ENCODE measurements at places on chromosomes 1 and 21.

GRCh38 chr1:159880430-159880829 is 18.0 kb upstream of the VSIG8 start:
- no peak for DNase-seq

DNA sequence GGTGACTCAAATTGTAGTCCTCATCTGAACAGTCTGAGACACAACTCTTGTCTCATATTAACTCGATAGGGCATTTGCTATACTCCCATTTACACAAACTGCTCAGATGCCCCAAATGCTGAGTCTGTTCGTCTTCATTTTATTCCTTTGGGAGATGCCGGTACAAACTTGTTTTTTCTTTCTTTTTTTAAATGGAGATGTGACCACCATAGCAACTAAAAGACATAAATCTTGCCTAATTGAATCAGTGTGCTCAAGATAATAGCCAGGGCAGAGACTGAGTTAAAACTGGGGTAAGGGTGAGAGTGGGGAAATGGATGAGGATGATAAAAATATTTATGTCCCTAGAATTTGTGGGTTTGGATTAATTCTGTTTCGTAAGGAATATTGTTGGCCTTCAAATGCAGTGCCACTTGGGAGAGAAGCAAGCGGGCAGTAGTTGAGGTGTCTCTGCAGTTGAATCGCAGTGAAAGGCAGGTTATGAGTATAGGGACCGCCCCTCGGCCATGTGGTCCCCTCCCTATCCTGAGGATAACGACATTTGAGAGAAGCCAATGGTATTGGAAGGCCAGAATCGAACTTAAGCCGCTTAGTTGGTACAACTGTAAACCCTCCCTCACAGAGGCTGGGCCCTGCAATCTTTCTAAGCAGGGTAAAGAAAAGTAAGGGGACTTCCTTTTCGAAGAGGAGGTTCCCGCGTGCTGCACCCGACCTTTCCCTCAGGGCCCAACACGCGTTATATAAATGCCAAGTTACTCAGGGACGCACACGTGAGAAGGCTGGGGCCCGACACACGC is 859 bp upstream of the LRRC8B start:
- peak; percentile 65 for DNase-seq

DNA sequence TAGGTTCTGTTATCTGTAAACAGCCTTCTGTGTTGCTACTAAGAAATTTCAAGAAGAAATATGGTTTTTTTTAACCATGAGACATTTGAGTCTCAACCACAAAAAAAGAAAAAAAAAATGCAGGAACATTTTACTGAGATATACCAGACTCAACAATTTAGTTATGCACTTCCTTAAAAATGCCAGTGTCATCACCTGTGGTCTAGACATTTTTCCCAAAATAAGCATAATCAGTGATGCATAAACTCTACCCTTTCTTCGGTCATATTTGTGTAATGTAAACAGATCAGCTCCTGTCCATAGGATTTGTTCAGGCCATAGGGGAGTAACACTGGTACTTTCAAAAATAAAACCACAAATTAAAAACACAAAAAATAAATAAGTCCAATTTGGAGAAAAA is 122.6 kb upstream of the TNFSF4 start:
- DNase-seq: no peak

DNA sequence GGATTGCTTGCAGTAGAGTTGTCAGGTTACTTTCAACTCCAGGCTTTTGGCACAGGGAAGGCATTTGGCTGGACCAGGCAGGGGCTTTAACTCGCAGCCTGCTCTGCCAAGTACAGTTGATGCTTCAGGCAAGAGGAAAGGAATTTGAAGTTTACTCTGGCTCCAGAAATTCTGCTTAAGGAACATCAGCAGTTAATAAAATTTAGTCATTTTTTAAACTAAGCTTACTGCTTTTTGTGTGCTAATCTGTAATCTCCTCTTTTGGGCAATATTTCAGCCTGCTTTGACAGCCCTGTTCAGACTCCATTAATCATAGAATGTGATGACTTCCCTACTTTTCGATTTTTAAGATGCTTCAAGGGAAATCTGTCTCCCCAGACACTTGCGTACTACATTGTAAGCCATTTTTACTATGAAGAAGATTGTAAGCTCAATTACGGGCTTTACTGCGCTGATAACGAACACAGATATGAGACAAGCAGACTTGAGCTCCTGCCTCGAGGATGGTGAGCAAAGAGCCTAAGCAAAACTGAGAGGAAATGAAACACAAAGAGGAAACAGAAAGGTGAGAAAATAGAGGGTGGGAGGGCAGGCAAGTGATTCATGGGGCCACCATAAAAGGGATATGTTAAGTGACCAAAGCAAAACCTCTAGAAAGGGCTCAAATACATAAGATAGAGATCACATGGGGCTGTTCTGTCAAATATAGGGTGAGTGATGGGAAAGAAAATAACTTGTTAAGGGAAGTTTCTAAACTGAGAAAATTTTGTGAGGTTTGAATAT is 76.6 kb upstream of the VAV3 start:
- peak; percentile 59 for DNase-seq

DNA sequence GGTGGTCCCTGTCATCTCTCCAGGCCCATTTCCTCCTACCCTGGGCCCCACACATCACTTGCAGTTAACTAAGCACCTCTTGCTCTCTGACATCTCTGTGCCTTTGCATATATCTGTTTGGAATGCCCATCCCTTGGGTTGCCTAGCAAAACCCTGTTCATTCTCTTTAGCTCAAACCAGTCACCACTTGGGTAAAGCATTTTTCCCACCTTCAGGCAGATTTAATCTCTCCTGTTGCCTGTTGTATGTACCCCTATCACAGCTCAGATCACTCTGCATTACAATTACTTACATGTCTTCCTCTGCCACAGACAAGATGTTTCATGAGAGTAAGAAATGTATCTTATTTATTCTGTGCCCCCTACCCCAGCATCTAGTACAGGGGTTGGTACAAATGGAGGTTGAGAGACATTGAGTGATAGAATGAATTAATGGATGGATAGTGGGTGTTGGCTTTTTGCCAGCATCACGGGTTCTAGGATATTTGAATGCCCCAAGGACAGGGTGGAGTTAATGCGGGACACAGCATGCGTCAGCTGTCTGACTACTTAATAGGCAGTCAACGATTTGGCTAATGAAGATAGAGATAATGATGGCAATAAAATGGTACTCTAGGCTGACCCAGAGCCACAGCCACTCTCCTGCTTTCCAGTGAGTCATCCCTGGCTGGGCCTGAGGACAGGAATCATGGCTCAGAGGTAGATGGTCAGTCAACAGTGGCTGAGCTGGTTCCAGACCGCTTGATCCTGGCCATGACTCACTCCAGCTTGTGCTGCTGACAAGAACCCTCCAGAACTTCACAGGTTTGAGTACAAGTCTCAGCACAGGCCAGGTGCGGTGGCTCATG is 6.5 kb downstream of the NR0B2 start:
- no peak for DNase-seq

- DNase-seq: no peak
These were observed 2.8 kb upstream of the CASQ2 start for GRCh38 chr1:115771094-115771846.

- DNase-seq: no peak
These were observed 28.2 kb downstream of the CHD1L start for GRCh38 chr1:147270721-147271120.

DNA sequence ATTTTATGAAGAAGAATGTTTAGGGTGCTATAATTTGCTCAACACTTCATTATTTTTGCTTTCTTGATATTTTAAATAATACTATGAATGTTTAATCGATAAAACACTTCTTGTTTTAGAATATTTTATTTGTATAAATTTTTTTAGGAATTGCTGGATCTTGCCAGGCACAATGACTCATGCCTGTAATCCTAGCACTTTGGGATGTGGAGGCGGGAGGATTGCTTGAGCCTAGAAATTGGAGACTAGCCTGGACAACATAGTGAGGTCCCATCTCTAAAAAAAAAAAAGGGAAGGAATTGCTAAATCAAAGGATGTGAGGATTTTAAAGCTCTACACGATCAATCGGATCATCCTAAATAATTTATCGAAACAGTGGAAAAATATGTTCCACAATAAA is 17.6 kb downstream of the RNF11 start:
- no peak for DNase-seq

- no peak for DNase-seq
These were observed 2.8 kb downstream of the UBE2J2 start for GRCh38 chr1:1270813-1271212.

DNA sequence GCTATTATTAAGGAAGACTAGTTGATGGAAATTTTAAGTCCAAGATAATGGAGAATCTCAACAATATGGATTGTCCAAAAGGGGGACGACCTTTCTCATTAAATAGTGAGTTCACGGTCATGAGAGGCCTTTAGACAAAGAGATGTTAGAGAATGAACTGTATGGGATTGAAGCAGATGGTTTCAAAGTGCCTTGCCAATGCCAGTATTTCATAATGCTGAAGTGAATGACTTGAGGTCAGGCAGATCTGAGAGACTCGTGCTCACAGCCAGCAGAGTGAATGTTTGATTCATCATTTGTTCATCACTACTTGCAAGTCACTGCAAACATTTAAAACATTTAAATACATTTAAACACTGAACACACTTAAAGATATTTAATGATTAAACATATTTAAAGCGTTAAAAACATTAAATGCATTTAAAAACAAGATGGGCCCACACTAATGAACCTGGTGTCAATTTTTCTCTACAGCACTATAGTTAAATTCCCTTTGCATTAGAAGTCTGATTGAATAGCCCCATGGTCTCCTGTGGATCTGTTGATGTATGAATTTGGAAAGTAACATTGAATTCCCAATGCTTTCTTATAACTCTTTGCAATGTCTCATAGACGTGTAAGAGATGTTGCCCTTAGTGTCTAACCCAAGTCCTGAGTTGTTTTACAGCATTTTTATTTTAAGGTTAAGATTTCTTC is 80.7 kb downstream of the TGFB2 start:
- DNase-seq: no peak

GRCh38 chr1:19071674-19072281 is 115.3 kb upstream of the IFFO2 start:
- DNase-seq: no peak

DNA sequence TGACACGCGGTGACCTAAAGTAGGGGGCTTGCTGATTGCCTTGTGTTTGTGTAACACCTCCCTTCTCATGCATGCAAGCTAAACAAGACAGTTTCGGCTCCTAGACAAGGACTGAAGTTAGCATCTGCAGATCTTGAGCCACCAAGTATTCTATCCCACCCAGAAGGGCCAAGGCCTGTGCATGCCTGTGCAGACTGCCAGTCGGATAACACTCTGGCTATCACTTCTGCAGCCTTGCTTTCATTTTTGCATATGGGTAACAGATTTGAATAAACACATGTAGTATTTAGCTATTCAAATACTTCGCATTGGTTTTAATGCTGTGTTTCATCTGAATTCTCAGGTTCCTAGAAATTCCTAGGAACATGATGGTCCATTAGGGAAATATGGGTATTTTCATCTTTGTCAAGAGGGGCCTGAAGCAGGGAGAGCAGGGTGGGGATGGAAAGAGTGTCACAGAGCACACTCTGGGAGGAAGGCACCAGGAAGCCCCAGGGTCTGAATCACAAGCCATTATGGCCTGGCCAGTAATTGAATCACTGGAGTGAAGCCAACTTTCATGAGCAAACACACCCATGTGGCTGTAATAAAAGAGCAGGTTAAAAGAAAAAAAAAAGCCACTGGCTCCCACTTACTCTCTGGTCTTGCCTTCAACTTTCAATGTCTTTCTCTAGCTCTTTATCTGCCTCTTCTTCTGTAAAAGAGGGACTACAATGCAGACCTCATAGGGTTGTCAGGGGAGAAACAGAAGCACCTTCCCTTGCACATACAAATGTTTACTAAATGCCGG is 28.3 kb downstream of the GADD45A start:
- DNase-seq: no peak

DNA sequence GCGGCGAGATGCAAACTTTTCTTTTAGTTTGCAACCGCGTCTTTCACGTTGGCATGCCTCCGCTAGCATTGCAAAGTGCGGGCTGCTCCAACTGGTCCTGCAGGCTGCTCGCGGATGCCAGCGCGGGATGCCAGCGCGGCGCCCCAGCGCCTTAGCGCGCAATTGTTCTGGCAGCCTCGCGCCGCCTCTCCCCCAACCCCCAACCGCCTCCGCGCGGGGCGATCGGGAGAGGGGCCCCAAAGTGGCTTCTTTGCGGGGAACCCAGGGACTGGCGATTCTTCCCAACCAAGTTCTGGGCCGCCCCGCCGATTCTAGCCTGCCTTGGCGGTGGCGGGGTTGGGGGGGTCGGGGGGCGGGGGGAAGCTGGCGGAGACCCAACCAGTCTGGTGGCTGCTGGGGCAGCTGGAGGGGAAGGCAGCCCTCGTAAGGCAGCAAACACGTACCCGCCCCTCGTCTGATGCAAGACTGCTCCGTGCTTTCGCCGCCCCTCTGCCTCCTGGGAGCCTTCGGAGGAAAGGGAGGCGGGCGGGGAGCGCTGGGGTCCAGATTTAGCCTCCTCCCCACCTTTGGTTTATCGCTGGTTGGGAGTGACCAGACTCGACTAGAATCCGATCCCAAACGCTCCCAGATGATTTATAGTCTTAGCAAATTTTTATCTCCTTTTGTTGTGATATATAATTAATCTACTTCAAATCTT is 756 bp downstream of the PHGDH start:
- DNase-seq: no peak

DNA sequence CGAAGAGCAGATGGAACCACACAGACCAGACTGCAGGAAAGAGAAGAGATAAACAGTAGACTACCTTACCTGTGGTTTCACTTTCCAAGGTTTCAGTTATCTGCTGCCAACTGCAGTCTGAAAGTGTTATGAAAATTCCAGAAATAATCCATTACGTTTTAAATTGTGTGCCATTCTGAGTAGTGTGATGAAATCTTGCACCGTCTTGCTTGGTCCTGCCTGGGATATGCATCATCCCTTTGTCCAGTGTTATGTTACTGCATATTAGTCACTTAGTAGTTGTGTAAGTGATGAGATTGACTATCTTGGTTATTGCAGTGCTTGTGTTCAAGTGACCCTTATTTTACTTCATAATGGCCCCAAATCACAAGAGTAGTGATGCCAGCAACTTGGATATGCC is 33.9 kb downstream of the DNAJC6 start:
- no peak for DNase-seq

GRCh38 chr1:44945967-44946366 is 40.4 kb downstream of the EIF2B3 start:
- no peak for DNase-seq

GRCh38 chr1:109641078-109641740 is 14.7 kb upstream of the GSTM4 start:
- no peak for DNase-seq

GRCh38 chr1:12087797-12088314 is 24.8 kb downstream of the TNFRSF8 start:
- peak; percentile 23 for DNase-seq

GRCh38 chr1:68321084-68321685 is 88.9 kb upstream of the WLS start:
- no peak for DNase-seq

Data from naive B cell (primary cell).